ENCODE measurements at places on chromosomes 7 and 10.

GRCh38 chr7:75888464-75889222, 9.8 kb downstream of the RHBDD2 start:
- peak; percentile 79 for DNase-seq

DNA sequence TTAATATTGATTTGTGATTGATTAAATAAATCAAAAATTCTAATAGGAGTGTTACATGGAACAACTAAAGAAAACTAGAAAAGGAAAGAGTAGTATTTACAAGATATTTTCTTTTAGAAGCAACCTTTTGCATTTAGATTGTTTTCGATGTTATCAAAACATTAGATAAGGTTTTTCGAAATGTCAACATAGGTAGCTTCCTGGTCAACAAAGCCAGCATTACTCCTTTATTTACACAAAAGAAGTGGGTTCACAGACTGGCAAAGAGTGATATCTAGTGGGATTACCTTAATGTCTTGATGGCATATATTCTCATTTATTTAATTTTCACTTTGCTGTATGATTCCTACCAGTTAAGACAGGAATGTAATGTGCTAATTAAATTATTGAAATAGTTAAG, 117.3 kb upstream of the TEX47 start:
- no peak for DNase-seq

- no peak for DNase-seq
Observed at GRCh38 chr7:155918720-155919390, 106.6 kb upstream of the SHH start.

GRCh38 chr10:88439932-88440331, 143.2 kb downstream of the RNLS start:
- no peak for DNase-seq

GRCh38 chr7:91355695-91356435, 91.6 kb downstream of the FZD1 start:
- no peak for DNase-seq

DNA sequence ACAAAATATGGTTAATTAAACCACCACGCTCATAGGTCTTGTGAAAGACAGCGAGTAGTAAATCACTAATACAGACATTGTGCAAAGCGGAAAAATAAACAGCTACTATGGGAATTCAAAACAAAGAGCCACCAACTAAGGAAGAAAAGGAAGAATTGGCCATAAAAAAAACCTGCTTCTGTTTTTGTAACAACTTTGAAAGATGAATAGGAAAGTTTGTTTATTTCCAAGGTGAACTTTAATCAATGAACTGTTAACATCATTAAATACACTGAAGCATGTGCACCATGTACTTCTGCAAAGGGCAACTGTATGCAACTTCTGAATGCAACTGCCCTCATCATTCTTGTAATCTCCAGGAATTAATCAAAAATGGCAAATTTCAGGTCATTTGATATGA, 651.1 kb downstream of the PARD3 start:
- no peak for DNase-seq

All from G401 (cell line).